ENCODE measurements at places on chromosomes 1 and 21.

DNA sequence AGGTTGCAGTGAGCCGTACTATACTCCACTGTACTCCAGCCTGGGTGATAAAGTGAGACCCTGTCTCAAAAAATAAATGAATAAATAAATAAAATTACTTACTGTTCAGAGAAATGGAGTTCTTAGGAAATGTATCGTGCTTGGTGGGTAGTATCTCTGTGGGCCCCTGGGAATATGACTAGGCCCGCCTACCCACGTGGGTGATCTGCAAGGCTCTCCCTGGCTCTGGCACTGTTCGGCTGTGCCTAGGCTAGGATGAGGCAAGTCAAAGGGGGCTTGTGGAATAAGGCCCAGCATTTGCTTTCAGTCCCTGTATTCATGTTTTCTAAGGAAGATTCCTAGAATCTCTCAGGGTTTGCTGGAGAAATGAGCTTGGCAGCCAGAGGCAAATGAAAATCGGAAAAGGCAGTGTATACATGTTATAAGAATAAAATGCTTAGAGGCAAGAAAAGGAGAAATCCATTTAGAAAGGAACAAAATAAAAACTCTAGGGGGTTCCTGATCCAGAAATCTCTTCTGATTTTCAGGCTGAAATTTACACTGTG, 4.5 kb upstream of the CSRP1 start:
- no peak for DNase-seq

- peak; percentile 16 for DNase-seq
Measured at GRCh38 chr1:114152508-114153260, 985 bp downstream of the SYT6 start.

DNA sequence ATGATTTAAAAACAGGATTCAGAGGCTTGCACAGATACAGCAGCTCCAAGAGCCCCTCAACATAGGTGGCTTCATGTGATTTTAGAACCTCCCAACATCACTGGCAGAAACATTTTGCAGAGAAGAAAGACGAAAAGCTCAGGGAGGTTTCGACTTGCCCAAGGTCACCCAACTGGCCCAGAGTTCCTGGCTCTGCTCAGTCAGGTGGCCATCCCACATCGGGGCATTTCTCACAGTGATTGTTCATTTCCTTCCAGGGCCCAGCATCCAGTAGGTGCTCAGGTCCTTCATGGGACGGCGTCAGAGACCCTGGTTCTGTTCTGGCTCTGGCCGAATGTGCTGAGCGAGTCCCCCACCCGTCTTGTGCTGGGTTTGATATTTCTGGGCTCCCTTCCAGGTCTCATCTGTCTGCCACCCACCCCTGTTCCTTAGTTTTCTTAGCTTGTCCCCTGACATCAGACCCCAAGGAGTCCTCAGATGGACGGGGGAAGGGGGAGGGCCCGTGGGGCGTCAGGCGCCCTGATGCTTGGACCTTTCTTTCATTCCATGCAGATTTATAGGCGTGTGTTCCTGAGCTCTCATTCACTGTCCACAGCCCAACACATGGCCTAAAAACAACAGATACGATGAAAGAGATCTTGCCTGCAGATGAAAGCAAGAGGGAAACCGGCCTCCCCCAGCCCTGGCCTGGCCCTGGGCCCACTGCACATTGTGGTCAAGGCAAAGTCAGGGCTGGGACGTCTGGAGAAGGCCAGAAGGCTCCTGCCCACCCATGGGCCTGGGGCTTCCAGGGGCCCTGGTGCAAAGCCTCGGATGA, 123.1 kb upstream of the ZBTB40 start:
- DNase-seq = no peak

DNA sequence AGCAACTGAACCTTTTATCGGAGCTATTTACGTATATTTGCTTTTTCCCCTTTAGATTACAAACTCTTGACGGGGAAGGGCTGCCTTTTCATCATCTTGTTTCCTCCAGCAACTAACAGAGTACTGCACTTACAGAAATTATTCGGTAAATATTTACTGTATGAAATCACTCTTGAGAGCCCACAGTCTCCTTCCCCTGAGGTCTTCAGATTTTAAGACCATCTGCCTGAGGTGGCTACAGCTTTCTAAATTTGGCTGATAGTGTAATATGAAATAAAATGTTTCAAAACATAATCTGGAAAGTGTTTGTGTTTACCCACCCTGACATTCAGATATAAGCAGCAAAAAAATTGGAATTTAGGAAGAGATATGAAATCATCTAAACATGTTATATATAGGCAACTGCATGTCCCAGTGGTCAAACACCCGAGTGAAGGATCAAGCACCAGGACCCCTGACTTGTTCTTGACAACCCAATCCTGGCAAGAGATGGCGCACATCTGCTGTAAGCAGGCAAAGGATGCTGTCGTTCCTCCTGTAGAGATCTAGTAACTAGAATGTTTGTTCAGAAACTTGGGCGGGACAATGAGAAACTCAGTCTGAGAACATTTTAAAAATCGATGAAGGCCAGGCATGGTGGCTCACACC, 60.9 kb downstream of the SIPA1L2 start:
- no peak for DNase-seq

DNA sequence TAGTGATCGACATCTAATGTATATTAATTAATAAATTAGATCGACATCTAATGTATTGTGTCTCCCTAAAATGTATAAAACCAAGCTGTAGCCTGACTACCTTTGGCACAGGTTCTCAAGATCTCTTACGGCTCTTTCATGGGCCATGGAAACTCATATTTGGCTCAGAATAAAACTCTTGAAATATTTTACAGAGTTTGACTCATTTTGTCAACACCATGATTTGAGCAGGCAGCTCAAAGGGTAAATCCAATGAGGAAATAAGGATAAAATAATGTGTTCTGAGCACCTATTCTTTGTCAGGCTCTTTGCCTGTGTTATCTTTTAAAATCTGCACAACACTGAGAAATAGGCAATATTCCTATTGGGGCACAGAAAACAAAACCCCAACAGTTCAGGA, 223.4 kb upstream of the DUSP10 start:
- DNase-seq = no peak

- DNase-seq = no peak
Measured at GRCh38 chr1:8118031-8118451, 91.9 kb upstream of the ERRFI1 start.

DNA sequence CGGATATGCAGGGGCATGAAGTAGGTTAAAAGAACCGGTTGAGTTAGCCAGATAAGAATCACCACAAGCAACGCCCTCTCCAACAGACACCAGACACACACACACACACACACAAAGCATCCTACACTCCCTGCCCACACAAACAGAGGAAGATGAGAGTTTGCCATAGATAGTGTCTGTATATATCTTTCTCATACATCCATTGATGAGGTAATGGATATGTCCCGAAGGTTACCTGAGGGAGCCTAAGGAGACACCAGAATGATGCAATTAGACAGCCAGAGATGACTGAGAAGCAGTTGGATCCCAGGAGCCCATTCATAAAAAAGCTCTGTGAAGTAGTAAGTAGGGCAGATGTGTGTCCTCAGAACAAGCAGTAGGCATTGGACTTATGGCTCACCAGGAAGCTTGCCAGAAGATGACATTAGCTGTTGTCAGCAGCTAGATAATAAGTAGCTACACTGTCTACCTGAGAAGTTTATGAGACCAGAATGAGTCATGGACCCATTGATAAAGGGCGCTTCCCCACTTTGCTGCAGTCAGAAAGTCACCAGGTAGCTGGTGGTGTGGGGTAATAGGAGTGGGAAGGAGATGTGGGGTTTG, 247.0 kb downstream of the KCNT2 start:
- DNase-seq = no peak

- no peak for DNase-seq
Measured at GRCh38 chr1:25587290-25587689, 29.3 kb upstream of the MAN1C1 start.

DNA sequence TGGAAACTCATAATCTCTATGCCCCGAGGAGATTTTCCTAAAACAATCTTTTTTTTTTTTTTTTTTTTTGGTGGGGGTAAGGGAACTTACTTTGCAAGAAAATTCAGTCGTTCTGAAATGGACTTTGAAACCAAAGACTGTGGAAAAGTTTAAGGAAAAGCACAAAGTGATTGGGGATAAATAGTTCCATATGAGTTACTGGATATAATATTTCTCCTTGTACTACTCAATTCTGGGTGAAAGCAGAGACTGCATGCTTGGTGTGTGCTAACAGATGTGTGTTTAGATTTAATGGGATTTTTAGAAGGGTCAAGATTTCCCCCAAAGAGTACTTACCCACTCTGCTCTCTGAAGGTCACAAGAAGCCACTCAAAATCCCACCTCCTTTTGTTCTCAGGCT, 204.9 kb upstream of the USP24 start:
- no peak for DNase-seq

DNA sequence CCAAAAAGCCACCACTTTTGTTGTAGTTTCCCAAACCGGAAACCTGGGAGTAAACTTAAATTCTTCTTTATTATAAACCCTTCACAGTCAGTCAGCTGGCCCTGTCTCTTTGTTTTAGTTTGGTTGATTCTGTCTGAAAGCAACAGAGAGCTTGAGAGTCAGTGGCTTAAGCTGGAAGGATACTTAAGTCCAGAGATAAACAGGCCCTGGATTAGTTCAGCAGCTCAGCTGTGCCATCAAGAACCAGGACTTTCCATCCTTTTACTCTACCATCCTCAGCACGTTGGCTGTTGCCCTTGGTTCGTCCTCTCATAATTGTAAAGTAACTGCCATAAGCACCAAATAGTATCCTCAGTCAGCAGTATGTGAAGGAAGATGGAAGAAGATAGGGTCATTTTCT, 4.5 kb downstream of the DESI2 start:
- no peak for DNase-seq

DNA sequence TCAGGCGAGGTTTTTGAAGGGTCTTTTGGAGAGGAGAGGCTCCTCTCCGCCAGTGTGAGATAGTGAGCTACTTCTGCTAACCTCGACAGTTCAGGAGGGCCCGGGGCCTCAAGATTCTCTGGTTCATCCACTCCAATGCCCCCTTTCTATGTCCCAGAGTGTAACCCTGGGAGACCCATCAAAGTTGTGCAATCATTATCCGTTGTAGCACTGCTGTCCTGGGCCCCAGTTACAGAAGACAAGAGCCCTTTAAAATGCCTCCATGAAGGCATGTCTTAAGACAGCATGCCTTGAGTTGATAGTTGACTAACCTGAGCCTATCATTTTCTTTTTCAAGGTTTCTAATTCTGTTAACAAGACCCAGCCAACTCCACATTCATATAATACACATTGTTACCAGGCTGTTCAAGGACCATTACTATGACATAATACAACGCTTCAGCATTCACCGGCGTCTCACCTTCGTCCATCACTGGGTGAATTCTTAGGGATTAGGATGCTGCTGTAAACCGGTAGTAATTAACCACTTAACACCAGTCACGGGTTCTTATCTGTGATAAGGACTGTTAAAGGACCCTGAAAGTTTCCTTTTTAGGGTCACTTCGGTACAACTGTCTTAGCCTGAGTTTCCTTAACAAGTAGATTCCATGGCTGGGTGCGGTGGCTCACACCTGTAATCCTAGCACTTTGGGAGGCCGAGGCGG, 37.4 kb upstream of the CDC42BPA start:
- DNase-seq = no peak

DNA sequence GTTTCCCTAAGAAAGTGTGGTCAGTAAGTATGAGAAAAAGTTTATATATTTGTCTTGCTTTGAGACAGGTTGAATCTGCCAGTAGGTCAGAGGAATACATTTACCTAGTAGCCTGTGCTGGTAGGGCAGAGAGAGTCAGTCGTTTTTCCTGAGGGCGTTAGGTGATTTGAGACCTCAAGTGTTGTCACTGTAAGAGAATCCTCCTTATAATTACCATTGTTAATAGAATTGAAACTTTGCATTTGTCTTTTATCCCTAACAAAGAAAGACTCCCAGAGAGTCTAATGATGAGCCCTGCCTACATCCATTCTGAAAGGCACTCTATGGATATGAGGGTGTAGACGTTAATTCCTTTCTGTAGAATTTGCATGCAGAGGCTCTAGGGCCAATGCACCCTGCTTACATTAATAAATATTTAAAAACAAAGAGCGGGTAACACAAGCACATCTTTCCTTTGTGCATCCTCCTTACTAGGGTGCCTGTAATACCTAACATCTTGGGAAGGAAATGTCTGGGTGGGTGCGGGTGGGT, 16.4 kb downstream of the PBX1 start:
- DNase-seq = no peak

DNA sequence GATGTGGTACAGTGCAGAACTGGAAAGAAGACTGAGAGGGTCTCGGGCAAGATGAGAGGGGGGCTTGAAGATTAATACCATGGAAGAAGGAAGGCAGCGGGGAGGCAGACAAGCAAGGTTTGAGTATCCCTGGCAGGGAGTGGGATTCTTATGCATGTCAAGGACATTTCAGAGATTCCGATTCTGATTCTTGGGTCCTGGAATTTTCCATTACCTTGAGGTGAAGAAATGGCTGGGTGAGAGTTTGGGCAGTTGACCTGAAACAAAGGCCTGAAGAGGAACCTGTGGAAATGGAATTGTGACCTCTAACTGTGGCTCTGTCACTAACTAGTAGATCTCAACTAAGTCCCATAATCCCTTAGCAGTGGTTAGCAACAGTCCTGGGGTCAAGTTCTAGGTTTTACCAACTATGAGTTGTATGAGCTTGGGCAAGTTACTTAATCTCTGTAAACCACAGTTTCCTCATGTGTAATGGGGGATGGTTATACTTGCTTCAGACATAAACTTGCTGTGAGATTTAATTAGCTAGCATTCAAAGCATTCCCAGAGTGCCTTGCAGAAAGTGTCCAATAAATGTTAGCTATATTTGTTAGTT, 8.6 kb upstream of the ACTN2 start:
- peak; percentile 48 for DNase-seq

GRCh38 chr1:7380712-7381111, 390.4 kb upstream of the VAMP3 start:
- DNase-seq = no peak

DNA sequence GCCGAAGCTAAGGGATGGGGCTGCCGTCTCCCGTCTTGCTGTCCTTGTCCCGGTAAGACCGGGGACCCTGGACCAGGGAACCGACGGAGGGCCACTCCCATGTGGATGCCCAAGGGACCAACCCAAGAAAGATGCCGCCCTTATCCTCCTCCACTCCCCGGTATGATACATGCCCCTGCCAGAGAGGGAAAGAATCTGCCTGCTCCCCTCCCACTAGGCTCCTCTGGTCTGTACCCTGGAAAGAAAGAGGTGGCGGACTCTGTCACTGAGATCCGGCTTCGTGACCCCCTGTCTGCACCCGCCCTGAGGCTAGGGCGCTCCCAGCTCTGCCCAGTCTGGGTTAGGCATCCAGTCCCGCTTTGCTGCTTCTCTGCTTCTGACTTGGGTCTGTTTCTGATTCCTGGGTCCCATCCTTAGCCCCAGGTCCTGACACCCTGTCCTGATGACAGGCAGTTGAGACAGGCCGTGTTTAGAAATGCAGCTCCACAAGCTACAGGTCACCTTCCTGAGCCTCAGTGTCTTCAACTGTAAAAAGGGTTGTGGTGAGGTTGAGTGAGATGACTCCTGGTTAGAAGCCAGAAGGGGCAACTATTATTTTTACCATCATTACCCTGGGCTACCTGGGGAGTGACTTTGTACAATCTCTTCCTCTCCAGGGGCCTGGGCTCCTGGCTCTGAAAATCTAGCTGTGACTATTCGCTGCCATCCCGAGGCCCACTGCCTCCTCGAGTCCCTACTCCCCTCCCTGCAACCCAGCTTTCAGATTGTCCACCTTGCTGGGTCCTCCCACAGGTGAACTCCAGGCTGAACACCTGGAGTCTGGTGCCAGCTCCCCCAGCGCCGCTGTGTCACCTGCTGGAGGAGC, 3.7 kb downstream of the MATN1 start:
- DNase-seq = peak; percentile 64

GRCh38 chr1:179935909-179936496, 18.6 kb upstream of the CEP350 start:
- DNase-seq = no peak

All from inflammatory macrophage (primary cell).